ENCODE measurements at places on chromosomes 12 and 14.

DNA sequence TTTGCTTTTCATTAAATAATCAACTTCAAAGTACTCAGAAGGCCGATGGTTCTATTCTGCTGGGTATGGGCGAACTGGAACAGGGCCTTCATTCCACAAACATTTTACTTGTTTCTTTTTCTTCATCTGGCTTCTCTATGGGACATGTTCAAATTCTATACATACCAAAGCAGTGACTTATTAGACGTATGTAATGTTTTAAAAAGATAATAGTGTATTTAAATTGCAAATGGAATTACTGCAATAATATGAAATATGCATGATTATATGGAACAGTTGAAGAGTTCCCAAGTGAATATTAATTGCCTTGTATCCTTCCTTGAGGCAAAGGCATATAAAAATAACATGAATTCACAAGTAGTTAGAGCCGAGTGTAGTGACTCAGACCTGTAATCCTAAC lies 75.5 kb downstream of the FAR2 start:
- DNase-seq, result no peak

- no peak for DNase-seq
Observed at GRCh38 chr12:49693931-49694444, 13.2 kb downstream of the FMNL3 start.

- no peak for DNase-seq
Observed at GRCh38 chr12:69099201-69099837, 140.1 kb upstream of the CPSF6 start.

- no peak for DNase-seq
Observed at GRCh38 chr14:59376686-59377085, 88.5 kb downstream of the GPR135 start.

- DNase-seq, result no peak
Observed at GRCh38 chr12:125604976-125605375, 539.7 kb downstream of the AACS start.

DNA sequence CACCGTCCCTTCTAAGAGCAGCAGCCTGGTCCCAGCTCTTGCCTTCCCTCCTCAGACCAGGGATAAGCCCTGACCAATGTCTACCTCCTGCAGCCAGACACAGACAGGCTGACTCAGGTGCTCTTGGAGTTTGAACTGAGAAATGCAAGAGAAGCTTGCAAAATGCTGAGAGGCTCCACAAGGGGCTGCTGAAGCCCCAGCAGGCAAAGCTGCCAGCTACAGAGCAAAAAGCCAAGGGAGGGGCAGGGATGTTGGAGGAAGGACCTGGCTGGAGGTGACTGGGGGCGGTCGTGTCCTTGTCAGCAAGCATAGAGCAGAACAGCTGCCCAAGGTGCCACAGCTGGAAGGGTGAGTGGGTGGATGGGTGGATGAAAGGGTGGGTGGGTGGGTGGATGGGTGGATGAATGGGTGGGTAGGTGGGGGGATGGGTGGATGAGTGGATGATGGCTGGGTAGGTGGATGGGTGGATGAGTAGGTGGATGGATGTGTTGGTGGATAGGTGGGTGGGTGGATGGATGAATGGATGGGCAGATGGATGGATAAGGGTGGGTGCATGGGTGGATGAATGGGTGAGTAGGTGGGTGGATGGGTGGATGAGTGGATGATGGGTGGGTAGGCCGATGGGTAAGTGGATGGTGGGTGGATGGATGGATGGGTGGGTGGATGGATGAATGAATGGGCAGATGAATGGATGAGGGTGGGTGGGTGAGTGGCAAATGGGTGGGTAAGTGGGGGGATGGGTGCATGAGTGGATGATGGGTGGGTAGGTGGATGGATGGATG lies 4.0 kb upstream of the INF2 start:
- DNase-seq, result no peak

- no peak for DNase-seq
Observed at GRCh38 chr14:85527006-85527405, 2.9 kb upstream of the FLRT2 start.

DNA sequence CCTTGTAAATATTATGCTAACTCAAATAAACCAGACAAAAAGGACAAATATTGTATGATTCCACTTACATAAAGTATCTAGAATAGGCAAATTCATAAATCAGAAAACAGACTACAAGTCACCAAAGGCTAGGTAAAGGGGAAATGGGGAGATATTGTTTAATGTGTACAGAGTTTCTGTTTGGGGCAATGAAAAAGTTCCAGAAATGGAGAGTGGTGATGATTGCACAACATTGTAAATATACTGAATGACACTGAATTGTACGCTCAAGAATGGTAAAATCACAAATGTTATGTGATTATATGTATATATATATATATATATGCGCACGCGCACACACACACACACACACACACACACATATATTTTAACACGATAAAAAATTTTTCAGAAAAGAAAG lies 182.5 kb downstream of the SLC2A13 start:
- no peak for DNase-seq

- no peak for DNase-seq
Observed at GRCh38 chr14:95483309-95484165, 32.9 kb downstream of the SYNE3 start.

DNA sequence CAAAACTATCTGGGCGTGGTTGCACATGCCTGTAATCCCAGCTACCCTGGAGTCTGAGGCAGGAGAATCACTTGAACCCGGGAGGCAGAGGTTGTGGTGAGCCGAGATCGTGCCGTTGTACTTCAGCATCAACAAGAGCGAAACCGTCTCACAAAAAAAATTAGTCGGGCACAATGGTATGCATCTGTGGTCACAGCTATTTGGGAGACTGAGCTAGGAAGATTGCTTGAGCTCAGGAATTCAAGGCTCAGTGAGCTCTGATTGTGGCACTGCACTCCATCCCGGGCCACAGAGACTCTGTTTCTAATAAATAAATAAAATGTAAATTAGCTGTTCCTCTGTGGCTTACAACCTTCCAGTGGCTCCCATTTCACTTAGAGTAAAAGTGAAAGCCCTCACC lies 28.0 kb downstream of the RCOR1 start:
- DNase-seq, result no peak

DNA sequence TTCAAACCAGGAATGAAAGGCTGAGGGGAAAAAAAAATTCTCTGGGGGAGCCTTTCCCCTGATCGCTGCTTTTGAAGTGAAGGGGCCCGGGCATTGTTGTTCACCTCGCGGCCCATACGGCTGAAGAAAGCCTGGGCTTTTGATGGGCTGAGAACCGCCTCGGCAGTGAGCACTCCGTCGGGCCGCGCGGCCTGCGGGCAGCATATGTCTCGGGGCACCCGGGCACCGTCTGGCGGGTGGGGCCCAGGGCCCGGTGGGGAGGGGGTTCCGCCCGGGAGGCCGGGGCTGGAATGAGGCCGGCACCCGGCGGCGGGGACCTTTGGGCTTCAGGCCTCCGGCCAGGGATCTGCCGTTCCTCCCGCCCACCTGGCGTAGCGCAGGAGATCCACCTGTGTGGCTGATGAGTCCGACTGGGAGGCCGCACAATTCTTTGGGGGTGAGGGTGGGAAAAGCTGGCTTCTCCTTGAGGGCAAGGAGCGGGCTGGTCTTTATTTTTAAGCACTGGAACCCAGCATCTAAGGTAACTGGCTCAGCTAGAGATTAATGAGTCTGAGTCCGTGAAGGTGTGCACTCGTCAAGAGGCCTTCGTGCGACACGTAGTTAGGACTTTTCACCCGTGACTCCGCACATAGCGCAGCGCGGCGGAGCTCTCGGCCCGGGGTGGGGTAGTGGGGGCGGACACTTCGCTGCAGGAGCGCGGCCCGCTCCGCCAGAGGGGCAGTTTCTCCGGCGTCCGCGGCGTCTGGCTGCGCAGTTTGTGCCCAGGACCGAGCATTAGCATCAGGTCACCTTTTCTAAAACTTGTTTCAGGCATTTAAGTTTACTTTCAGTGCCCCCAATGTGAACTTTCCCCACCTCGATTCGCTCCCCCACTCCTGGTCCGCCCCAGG lies 10.6 kb downstream of the FOXA1 start:
- DNase-seq, result no peak

DNA sequence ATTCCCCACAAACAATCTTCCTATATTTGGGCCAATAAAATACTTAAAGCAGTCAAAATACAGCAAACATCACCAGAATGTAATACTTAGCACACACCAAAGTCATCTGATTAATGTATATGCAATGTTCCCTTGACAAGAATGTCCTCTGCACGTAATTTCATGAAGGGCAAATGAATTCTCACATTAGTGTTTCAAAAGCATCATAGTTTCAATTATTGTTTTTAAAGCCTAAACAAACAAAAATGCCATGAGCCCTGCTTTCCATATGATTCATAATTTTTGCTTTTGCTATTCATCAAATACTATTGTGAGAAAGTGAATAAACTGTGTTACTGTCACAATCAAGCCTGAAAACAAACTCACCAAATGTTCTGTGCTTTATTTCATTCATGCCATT lies 156.0 kb downstream of the EPS8 start:
- no peak for DNase-seq

DNA sequence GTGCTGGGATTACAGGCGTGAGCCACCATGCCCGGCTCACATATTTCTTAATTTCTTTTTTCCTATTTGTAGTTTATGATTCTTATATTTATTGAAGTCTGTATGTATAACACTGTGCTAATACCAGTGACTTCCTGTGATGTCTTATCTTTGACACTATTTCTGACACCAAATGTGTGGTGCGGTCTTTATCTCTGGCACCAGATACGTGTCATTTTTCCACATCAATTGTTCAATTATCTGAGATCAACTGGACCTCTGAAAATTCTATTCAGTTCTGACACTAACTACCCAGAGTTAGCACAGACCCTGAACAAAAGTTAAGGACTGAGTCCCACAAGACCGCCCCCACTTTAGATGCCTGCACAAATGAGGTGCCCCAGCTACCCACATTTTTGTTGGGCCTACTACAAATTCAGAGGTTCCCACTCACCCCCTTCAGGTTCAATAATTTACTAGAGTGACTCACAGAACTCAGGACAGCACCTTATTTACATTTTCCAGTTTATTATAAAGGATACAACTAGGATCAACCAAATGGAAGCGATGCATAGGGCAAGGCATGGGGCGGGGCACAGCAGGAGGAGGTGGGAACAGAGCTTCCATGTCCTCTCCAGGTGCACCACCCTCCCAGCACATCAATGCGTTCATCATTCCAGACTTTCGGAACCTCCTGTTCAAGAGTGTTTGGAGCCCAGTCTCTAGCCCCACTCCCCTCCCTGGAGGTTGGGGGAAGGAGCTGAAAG lies 11.6 kb upstream of the SRSF9 start:
- DNase-seq, result no peak

DNA sequence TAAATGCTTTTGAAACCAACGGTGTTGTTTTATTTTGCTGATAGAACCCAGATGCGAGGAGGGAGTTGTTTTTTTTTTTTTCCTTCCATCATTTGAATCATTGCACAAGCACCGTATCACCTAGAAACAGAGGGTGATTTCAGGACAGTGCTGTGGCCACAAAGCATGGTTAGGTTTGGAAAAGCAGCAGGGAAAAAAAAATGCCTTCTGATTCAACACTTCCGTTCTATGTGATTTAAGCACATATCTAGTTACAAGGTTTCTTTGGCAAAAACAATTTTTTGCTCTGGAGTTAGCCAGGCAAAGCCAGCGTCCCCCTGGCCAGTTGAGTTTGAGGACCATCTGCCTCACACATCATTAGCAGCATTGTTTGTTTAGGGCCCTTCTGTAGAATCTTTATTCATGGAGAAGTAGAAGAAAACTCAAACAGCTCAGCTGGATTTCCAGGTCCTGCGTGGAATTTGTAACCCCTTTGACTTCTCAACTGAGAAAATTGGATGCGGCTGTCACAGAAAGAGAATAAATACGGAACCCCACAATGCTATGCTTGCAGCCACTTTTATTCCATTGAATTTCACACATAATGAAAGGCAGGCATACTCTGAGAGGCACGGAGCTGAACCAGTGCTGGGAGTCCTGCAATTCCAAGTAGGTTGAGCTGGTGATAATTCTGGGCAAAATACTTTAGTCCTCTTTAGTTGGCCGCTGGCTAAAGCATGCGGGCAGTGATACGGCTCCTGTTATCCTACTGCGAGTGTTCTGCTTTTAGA lies 17.0 kb upstream of the WNT5B start:
- no peak for DNase-seq

DNA sequence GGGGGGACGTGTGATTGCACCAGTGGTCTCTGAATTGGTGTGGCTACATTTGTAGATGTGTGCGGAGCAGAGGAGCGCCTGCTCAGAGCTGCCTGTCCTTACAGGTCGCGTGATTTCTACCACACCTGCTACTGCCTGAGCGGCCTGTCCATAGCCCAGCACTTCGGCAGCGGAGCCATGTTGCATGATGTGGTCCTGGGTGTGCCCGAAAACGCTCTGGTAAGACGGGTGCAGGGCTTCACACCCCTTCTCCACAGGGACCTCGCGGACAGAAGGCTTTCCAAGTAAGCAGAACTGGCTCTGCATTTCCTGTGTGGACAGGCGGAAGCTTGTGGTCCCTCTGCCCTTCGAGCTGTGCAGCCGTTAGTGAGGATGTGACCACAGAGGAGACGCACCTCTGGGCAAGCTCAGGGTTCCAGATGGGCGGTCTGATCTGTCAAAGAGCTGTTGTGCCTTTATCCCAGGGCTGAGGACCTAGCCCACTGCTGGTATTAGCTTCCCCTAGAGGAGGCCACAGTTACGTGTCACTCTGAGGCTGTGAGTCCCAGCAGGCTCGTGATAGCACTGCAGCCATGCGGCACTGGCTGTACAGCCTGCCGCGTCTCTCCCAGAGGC lies 47.7 kb downstream of the MAX start:
- no peak for DNase-seq

- no peak for DNase-seq
Observed at GRCh38 chr12:115474539-115475353, 790.8 kb upstream of the TBX3 start.

- no peak for DNase-seq
Observed at GRCh38 chr12:48774516-48774915, 14.4 kb downstream of the ADCY6 start.

- DNase-seq, result no peak
Observed at GRCh38 chr12:113171543-113171942, 13.7 kb downstream of the DDX54 start.

DNA sequence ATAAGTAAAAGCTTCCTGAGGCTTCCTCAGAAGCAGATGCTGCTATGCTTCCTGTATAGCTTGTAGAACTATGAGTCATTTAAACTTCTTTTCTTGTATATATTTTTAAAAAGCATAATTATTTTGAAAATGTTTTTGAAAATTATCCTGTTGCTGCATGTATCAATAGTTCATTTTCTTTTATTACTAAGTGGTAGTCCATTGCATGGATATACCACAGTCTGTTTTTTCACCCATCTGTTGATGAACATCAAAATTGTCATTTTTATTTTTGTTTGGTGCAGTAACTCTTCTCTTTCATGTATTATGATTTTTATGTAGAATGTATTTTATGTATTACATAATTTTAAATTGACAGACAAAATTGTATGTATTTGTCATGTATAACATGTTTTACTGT lies 81.4 kb downstream of the TMTC3 start:
- no peak for DNase-seq

All from CD8-positive, alpha-beta memory T cell (primary cell).